ENCODE measurements at places on chromosomes 13 and 19.

DNA sequence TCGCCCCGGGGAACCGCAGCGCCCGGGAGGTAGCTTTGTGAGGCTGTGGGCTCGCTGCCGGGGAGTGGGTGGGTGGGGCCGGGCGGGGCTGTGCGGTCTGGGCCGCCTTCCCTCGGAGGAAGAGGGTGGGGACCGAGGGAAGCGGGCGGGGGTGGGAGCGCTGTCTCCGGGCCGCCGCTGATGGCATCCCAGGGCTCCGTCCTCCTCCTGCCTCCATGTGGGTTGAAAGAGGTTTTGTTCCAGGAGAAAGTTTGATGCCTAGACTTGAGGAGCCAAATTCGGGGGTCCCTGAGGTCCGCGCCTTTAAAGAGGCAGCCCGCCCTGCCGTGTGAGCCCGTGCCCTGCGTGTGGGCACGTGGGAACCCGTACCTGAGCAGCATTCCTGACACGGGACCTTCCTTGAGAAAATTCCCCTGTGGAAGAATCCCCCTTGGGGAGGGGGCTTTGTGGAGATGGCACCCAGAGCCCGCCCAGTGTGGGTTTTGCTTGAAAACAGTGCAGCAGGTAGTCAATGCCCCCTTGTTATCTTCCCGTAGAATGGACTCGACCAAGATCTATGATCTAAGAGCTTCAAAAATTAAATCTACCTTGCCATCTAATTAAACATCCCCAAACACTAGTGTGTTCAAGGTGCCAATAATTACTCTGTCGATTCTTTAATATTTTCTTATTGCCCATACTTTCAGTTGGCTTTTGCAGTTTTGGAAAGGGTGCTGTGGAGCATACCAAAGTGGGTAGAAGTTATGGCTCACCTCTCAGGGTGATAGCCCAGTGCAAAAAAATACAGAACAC lies 107.8 kb downstream of the RXFP2 start:
- no peak for DNase-seq

GRCh38 chr19:16608290-16608739 lies 19.7 kb downstream of the MED26 start:
- no peak for DNase-seq

DNA sequence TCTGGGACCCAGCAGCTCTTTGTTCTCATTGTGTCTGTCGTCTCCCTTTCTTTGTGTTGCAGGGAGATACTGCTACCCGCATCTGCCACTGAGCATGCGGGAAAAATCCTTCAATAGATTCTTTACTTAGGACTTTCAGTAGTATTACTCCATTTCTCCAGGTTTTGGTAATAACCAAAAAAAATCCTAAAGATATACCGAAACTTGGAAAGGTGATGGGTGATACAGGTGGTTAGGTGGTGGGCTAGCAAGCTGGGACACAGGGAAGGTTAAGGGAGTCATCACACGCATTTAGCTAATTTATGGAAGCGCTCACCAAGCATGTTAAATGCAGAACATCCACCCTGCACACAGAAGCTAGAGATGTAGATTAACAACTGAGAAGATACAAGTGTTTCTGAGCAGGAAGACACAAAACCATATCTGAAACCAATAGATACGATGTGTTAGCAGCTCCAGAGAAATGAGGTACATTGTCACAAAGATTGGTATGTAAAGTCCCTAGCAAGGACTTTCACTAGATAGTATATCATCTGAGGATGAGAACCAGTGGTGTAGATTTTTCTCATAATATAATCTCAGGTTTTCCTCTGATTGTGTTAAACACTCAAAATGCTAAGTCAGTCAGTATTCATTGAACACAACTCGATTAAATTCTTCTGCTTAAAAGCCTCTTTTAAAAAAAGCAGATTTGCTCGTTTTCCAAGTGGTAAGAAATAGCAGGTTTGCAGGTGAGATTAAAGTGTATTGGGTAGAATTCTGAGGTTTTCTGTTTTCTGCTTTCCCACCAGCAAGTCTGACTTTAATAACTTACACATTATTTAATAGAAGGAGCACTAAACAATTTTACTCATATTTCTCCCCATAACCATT lies 1.2 kb upstream of the SLAIN1 start:
- DNase-seq: no peak

DNA sequence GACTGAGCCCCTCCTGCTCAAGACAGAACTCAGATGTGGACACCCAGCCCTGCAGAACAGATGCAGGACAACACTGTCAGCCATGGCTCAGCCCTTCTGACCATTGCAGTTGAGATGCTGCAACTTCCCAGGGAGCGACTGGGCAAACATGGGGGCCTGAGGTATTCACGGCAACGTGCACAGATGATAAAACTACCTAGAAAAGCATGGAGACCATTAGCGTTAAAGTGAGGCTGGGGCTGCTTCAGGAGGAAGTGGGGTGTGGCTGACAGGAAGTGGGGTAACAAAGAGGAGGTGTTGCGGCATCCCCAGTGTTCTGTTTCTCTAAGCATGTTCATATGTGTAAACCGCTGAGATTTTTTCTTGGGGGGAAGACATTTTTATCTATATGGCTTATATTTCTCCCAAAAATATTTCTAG lies 1.3 kb upstream of the SIGLEC9 start:
- no peak for DNase-seq

DNA sequence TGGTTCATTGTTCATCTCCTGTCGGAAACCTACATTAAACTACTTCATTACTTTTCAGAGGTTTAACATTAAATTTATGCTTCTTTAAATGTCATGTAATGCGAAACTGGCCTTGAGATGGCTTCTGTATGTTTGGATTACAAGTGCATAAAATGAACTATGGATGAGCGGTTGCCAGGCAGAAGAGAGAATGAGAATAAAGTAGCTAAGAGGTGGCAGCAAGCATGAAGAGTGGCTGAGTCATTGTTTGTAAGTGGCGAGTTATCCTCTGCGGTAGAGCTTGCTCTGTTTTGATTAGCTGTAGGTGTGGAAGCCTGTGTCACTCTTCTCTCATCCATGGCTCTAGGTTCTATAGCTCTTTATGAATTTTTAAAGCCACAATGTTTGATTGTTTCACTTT lies 1139.6 kb upstream of the PCDH9 start:
- no peak for DNase-seq

GRCh38 chr19:9166846-9167245 lies 11.9 kb upstream of the OR7D2 start:
- no peak for DNase-seq

- DNase-seq: no peak
Observed at GRCh38 chr13:68588623-68589022, 1358.5 kb upstream of the PCDH9 start.

GRCh38 chr13:74794582-74794981 lies 660.4 kb upstream of the KLF12 start:
- DNase-seq: no peak

GRCh38 chr13:49649963-49650312 lies 21.6 kb downstream of the ARL11 start:
- no peak for DNase-seq

GRCh38 chr13:39263531-39263930 lies 225.3 kb downstream of the NHLRC3 start:
- DNase-seq: no peak

GRCh38 chr19:47430041-47430802 lies 10.9 kb upstream of the MEIS3 start:
- no peak for DNase-seq

GRCh38 chr19:17325881-17326594 lies 8.6 kb downstream of the ANO8 start:
- DNase-seq: no peak

DNA sequence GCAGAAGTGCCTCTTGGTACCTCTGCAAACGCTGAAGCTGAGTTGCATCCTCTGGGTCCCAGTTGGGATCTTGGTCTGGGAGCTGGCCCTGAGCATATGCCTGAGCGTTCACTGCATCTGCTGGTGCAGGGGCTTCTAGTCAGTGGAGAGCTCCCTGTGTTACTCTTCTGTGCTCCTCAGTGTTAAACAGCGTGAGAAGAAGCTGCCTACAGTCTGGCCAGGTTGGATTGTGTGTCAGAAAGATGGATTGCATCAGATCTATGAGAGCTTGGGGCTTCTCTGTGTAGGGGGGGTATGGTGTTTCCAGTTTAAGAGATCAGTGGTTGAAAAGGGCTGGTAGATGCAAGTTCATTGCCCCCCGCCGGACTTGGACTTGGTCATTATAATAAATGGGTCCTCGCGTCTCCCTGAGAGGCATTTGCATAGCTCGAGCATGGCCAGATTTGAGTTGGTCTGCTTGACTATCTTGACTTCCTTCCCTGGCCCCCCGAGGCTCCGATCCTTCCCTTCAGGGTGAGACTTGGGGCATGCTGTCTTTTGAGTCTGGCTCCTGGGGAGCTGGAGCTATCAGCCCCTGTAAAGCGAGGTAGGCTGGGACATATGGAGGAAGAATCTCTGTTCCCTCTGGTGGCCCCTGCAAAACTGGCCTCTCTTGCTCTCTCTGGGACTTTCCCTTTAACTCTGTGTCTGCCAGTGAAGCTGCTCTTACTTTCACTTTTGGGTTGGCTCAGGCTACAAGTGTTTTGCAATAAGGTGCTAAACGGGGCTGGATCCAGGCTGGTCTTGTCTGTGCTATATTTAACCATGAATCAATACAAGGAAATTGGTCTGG lies 52.9 kb downstream of the OR10H4 start:
- DNase-seq: no peak

- DNase-seq: peak; percentile 92
Observed at GRCh38 chr19:45641274-45642105, 2.3 kb upstream of the EML2 start.

DNA sequence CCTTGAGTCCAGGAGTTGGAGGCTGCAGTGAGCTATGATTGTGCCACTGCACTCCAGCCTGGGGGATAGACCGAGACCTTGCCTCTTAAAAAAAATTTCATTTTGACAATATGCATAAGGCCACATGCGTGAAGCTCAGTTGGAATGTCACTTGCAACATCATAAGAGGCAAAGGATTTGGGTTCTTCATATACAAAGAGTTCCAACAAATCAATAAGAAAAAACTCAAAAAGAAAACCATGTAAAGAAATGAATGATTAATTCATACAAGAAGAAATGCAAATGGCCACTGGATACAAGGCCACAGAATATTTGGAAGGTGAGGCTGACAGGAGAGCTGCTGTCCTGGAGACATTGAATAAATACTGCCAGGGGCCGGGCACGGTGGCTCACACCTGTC lies 9.6 kb upstream of the TCF3 start:
- no peak for DNase-seq

- peak; percentile 68 for DNase-seq
Observed at GRCh38 chr19:13843104-13843921, 33.6 kb upstream of the NANOS3 start.

GRCh38 chr13:94946039-94946438 lies 233.7 kb upstream of the SOX21 start:
- no peak for DNase-seq

- no peak for DNase-seq
Observed at GRCh38 chr13:110392510-110393240, 85.6 kb downstream of the COL4A2 start.

DNA sequence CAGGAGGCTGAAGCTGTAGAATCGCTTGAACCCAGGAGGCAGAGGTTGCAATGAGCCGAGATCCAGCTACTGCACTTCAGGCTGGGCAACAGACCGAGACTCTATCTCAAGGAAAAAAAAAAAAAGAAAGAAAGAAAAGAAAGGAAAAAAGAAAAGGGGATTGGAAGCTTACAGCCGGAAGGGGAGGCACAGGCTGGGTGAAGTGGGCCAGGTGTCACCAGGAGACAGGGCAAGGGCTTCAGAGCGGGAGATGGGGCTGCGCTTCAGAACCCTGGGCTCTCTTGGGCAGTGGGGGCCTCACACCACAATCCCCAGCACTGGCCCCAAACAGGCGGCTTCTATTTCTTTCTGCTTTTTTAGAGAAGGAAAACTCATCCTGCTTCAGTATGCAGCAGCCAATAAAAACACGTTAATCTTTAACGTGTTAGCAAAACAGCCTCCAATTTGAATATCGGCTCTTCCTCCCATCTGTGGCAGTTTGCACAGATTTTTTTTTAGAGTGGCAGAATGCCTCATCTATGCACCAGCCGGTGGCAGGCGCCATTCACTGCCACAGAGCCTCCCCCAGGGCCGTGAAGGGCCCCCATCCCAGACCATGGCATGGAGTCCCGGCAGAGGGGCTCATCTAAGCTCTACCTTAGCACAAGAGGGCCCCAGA lies 46.6 kb upstream of the C19orf12 start:
- no peak for DNase-seq

DNA sequence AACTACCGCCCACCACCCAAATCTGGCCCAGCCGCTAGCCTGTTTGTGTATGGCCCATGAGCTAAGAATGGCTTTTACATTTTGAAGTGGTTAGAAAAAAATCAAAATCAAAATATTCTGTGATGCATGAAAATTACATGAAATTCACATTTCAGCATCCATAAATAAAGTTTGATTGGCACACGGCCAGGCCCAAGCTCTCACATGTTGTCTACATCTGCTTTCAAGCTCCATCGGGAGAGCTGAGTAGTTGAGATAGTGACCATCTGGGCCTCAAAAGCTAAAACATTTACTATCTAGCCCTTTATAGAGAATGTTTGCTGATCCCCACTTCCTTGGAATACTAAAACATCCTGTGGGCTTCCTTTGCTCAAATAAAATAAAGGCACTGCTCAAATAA lies 14.5 kb downstream of the RFX2 start:
- no peak for DNase-seq

GRCh38 chr19:35249848-35250711 lies 1.3 kb downstream of the LSR start:
- no peak for DNase-seq

GRCh38 chr13:41199079-41199478 lies 4.7 kb upstream of the KBTBD7 start:
- no peak for DNase-seq

GRCh38 chr19:38949580-38950367 lies 19.0 kb downstream of the MRPS12 start:
- peak; percentile 99 for DNase-seq

- DNase-seq: no peak
Observed at GRCh38 chr13:45341799-45342500, 967 bp upstream of the TPT1 start.

DNA sequence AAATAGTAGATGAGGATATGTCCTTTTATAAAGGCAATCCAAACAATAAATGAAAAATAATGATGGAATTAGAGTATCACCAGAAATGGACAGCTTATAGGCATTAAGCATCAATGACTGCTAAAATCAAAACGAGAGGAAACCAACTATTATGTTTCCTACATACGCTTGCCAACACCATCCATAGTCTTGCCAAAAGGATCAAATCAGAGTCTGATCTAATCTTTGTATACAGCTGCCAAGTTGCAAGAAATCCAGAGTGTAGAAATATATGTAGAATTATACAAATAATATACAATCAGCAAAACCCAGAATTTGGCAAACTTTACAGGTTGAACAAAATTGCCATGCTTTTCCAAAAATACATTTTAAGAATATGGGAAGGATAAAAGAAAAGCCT lies 1661.6 kb downstream of the SLITRK1 start:
- DNase-seq: no peak

GRCh38 chr13:34310539-34310938 lies 492.6 kb downstream of the RFC3 start:
- DNase-seq: no peak

DNA sequence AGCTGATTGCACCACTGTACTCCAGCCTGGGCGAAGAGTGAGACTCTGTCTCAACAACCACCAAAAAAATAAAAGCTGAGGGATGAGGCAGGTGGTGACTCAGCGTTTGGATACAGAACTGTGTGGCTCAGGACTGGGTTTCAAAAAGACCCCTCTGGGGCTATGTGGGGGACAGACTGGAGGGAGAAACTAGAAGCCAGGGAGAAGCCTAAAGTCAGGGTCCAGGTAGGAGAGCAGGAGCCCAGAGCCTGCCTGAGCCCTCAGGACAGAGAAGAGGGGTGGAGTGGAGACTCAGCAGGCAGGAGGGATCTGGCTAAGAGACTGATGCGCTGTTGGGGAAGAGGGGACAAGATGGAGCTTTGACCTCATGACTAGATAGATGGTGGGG lies 1.8 kb upstream of the CD37 start:
- DNase-seq: no peak
